AG08395 (cell line): ENCODE measurements at places on chromosomes 1 and 21.

GRCh38 chr1:169915150-169915549, 21.5 kb upstream of the SCYL3 start:
- no peak for DNase-seq

DNA sequence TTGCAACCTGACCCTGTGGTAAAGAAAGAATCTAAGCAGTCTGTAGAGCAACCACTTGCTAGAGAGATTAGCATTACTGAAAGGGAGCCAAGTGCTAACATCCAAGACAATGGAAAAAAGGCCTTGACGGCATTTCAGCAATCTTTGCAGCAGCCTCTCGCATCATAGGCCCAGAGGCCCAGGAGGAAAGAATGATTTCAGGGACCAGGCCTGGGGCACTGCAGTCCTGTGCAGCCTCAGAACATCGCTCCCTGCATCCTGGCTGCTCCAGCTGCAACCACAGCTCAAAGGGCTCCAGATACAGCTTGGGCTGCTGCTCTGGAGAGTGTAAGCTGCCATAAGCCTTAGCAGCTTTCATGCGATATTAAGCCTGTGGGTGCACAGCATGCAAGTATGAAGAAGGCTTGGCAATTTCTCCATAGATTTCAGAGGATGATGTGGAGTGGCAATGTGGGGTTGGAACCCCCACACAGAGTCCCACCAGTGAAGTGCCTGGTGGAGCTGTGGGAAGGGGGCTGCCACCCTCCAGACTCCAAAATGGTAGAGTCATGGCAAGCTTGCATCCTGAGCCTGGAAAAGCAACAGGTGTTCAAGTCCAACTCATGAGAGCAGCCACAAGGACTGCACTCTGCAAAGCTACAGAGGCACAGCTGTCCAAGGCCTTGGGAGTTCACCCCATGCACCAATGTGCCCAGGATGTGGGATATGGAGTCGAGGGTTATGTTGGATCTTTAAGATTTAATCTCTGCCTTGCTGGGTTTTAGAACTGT, 110.6 kb upstream of the HMGB4 start:
- no peak for DNase-seq

GRCh38 chr1:18009478-18009961, 98.1 kb upstream of the IGSF21 start:
- no peak for DNase-seq

DNA sequence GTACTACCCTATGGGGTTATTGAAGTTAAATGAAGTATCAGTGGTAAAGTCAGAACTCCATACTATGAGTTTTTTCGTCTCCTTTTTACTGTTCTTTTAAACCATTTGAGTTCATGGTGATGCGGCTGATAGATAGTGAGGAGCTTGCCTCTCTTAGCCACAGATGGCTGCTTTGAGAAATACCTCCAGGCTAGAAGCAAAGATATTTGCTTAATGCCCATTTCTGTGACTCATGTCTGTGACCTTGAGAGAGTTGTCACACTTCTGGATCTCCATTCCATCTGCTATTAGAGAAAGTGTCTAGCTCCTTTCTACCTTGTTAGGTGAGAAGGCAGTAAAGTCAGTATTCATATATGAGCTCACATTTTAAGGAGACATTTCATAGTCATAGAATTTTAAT, 89.5 kb upstream of the PLXNA2 start:
- DNase-seq = no peak

DNA sequence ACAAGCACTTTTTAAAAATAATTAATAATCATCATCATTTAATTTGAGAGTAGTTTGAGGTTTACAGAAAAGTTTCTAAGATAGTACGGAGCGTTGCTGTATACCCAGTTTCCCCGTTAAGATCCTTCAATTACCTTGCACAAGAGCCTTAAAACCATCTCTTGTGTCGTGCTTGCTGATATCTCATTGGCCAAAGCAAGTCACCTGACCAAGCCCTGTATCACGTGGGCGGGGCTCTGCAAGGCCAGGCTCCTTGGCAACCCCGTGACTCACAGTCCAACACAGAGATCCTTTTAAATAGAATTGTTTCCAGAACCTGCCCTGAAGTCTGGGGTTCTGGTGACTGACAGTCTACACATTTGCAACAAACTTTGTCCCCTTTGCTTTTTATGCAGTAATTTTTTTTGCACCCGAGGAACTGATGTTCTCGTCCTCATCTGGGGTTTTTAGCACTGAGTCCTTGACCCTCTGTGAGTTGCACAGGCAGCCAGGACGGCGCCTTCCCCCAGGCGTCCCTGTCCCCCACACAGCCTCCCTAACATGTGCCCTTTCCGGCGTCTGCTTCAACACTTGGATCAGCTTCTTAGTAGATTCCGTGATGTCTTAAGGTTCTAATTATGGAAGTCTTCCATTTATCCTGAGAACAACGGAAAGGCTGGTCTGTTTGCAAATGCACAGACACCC, 183.3 kb upstream of the TMEM51 start:
- DNase-seq = peak; percentile 93

DNA sequence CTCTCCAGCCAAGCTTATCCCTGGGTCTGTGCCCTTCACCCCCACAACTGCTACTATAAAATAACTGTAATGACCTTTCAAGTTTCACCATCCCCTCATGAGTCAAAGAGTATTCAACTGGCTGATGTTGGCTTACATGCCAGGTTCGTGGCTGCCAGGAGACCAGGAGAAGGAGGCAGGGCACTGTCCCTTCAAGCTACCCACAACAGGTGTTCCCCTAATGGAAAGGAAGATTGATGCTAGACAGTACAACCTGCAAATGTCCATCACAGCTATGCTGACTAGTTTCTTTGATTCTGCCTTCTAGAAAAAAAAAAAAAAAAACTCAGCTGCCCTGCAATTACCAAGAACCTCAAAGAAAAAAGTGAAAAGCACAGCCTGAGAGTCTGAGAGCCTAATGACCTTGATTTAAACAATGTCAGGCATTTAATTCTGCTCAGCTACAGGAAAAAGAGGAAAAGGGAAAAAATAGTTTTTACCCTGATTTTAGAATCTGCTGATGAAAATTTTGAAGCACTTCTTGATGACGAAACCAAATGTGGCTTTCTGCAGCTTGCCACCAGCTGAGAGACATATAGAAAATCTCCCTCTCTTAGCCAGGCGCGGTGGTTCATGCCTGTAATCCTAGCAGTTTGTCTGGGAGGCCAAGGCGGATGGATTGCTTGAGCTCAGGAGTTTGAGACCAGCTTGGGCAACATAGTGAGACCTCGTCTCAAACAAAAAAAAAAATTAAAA, 82.7 kb upstream of the ROR1 start:
- no peak for DNase-seq

GRCh38 chr1:151968058-151968457, 25.6 kb downstream of the S100A10 start:
- DNase-seq = peak; percentile 44

DNA sequence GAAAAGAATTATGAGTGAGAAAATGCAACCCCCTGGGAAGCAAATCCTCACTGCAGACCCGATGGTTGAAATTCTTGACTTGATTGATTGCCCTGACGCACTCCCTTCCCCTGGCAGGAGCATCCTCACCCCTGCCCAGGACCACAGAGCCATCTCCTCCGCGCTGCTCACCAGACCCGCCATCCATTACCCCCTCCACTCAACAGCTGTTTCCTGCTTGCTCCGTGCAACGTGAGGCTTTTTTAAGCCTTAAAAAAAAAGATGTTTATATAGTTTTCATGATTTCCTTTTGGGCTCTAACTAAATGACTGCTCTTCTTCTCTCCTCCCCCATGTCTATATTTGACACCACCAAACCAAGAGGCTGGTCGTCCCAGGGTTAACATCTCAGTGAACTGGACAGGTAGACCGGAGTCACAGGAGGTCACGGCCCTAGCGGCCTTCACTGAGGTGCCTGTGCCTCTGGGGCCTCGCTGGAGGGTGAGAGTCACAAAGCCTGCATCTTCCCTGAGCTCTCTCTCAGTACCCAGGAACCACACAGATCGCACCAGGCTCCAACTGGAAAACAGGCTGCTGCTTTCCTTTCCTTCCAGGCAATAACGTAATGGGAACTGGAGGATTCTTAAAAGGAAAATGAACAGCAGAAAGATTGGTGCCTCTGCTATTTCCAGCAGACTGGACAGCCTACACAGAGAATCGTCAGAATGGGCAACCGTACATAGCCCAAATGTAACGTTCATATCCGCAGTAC, 49.8 kb downstream of the ZBTB18 start:
- no peak for DNase-seq

DNA sequence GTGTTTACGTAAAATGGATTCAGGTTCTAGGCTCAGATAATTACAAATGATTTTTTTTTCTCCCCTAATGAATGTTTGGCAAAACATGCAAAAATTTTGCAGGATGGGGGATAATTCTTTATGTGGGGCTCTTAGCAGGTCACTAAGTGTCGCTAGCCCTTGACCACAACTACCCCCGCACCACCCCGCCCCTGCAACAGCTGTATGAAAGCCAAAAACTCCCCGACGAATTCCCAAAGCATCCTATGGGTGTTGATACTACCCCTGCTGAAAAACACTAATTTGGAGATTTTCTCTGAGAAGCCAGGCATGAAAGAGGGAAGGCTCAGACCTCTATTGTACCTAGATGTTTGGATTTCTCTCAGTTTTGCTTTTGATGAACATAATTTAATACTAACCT, 243.0 kb downstream of the TRABD2B start:
- no peak for DNase-seq

GRCh38 chr1:228370439-228370940, 36.1 kb downstream of the TRIM11 start:
- DNase-seq = no peak

DNA sequence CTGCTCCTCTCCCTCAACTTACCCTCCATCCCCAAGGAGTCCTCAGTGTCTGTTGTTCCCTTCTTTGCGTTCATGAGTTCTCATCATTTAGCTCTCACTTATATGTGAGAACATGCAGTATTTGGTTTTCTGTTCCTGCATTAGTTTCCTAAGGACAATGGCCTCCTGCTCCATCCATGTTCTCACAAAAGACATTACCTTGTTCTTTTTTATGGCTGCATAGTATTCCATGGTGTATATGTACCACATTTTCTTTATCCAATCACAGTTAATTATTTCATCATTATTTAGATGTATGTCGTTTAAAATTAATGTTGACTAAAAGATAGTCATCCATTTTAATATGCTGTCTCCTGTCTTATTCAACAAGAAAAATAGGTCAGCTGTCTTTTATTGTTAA, 134.1 kb downstream of the CRB1 start:
- no peak for DNase-seq

- no peak for DNase-seq
Observed at GRCh38 chr1:85001742-85002141, 4.8 kb upstream of the MCOLN2 start.
